ENCODE measurements at places on chromosomes 2 and 18.

DNA sequence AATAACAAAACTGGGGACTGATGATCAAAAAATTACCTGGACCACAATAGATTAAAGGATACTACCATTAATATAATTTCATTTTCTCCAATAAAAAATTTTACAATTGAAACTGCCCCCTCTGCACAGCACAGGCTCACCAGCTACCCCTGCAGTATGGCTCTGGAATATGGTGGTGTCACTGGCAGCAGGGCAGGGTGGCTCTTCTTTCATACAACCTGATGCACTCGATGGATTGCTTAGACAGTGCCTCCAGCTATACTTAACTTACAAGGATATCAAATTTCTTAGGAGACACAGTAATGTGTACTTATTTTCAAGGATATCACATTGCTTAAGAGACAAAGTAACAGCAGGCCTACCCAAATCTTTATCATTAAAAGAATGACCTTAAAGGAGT, 124.0 kb downstream of the PRELID3A start:
- DNase-seq = no peak

DNA sequence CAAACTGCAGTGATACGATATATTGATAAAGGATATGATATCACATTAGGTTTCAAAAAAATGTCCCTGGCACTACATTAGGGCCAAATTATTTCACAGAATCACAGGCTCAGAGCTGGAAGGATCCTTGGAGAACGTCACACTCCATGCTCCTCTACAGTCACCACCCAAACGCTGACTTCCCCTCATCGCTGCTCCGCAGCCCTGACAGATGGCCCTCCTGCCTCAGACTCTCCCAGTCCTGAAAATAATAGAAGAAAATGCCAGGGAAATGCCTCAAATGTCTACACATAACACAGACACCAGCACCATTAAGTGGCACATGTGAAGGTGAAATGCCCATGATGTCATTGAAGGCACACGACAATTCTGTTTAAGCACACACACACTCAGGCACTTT, 72.0 kb downstream of the ZNF521 start:
- DNase-seq = no peak

GRCh38 chr2:97963880-97964279, 31.9 kb downstream of the TMEM131 start:
- no peak for DNase-seq

GRCh38 chr2:24304631-24305030, 55.7 kb downstream of the ITSN2 start:
- DNase-seq = no peak

- DNase-seq = no peak
Observed at GRCh38 chr2:17748745-17749144, 4.9 kb downstream of the SMC6 start.

DNA sequence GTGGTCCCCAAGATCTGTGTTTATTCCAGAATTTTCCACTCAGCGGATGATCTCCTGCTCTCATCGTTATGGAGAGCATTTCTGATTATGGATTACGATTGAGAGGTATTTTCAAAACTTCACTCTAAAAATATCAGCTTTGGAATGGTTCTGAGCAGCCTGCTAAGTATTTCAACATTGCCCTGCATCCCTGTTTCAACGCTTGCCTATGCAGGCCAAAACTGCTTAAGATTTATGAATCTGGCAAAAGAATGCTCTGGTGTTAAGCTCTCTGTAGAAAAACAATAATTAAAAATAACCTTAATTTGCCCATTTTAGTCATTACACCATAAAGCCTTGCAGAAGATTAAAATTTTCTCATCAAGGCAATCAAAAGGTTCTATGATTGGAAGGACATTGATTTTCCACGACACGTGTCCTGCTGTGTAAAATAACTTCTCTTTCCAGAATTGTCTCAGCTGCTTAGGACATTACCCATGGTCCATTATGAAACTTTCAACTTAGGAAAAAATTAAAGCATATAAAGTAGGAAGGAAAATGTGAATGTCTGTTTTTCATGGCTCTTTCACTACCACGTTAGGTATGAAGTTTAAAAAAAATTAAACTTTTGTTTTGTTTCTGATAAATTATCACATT, 229.9 kb downstream of the ACKR3 start:
- no peak for DNase-seq

DNA sequence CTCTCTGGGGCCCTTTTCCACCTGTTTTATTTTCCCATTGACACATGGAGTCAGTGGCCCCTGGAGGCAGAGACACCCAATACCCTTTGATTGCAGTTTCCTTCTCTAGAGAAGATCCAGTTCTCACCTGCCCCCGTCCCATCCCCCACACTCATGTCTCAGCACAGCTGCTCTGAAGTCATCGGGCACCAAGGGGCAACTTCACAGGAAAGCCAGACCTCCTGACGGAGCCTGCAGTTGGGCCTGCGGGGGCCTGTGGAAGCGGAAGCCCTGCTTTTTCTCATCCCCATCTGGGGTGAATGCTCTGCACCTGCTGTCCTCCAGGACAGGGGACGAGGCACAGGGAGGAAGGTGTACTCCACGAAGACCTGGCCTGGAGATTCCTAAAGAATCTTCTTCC, 308.3 kb upstream of the EPAS1 start:
- DNase-seq = no peak

- DNase-seq = no peak
Observed at GRCh38 chr2:239593455-239593854, 192.6 kb upstream of the HDAC4 start.

- DNase-seq = no peak
Observed at GRCh38 chr2:188243381-188243780, 48.3 kb upstream of the GULP1 start.

DNA sequence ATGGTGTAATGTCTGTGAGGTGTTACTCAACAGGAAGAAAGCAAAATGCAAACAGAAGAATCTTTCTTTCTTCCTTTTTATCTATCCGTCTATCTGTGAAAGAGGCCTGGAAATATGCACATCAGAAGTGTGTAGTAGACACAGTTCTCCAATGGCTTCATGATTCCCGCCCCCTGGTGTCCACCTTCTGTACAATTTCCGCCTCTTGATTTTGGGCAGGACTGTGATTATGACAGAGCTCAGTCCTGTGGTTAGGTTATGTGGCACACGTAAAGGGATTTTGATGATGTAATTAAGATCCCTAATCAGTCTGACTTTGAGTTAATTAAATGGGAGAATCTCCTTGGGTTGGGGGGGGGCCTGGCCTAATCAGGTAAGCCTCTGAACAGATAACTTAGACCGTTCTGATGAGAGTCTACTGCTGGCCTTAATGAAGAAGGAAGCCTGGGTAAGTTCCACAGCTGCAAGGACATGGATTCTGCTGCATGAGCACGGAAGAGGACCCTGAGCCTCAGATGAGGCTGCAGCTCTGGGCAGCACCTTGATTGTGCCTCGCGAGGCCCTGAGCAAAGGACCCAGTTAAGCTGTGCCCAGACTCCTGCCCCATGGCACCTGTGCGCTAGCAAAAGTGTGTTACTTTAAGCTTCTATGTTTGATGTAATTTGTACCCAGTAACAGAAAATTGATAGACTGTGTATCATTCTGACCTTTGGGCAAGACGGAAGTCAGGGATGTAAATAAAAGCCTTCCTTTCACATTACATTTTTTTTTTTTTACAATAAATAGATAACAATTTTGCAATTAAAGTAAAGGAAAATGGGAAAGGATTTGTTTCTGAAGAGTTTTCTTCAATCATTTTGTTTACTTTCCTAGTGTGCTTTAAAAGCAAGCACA, 11.3 kb upstream of the KCNF1 start:
- no peak for DNase-seq

DNA sequence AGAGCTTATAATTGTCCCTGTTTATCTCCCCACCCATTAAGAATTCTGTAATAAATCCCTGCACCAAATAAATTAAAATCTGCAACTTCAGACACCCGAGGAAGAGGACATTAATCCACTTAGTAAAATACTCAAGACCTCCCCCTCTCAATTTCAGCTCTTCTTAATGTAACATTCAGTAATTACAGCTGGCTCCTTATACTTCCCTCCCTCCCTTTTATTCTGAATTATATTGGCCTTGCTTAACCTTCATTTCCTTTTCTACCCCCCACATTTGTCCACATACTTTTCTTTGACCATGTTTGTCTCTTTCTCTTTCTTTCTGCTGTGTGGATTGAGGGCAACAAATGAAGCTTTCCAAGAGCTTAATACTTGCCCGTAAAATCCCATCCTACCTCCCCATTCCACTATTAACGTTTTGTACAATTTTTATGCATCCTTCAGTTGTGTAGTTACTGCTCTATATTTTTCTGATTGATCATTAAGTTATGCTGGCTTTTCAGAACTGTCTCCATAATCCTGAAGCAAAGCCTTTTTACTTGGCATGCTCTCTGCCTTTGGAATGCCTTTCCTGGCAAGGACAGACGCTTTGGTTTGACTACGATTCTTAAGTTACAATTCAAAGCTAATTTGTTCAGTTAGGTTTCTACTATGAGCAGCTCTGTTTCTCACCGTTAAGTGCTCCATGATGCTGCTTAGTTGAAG, 580.1 kb downstream of the ZEB2 start:
- DNase-seq = no peak

- no peak for DNase-seq
Observed at GRCh38 chr2:188142636-188143295, 148.9 kb upstream of the GULP1 start.

- no peak for DNase-seq
Observed at GRCh38 chr18:13809531-13810255, 14.3 kb upstream of the MC5R start.

DNA sequence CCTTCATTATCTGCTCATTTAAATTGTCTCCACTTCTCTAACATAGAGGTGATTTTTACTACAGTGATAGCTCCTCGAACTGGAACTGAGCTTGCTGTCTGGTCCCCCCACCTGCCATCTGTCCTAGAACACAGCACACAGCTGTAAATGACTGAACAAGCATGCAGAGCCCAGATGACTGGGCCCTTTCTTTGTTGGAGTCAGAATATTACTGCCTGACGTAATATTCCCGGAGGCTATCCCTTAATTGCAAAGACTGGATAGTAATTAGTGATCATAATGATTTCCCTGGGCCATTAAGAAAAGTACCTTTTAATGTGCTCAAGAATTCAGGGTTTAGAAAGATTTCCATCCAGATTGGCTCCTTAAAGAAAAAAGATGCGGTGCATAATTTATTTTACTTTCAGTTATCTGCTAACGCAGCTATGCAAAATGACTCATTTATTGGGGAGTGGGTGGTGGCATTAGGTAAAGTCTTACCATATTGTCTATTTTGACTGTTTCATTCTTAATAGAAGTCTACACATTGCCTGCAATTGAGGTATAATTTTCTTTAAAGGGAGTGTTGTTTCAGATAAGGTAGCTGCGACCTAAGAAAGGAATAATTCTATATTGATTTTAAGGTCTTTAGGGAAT, 84.4 kb downstream of the MAP4K4 start:
- DNase-seq = no peak

DNA sequence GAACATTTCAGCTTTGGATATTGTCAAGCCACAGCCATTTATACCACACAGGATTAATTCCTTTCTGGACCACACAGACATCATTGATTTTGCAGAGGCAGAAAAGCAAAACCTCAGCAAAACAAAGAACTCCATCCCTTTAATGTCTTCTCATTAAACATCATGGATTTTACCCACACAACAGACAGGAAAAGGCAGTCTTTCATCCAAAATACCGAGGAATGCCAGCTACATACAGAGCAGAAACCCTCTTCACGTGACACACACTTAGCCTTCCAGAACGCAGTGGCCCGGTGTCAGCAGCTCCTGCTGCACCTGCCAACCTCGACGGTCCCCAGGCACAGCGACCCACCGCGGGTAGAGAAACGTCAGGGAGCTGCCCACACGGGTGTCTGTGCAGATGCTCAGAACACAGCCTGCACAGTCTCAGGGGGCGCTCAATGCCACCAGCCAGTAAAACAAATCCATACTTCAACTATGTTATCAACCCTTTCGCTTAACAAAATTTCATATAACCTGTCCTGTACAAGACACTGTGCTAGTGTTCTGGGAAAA, 304.5 kb downstream of the EIPR1 start:
- DNase-seq = no peak

DNA sequence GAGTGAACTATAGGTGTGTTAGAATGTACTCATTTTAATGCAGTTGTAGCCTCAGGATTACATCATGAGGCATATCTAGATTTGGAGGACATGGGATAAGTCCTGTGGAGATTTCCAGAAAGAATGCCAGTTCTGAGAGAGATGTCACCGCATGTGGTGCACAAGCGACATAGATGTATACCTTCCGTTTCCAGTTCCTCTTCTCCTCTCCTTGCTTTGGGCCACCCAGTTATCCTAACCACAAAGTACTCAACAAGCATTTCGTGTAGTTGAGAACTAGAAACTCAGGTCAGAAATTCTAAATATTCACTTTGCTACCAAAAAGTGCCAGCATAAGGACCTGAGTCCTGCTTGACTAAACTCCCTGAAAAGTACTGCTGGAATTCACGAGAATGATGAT, 66.5 kb downstream of the KCTD18 start:
- no peak for DNase-seq

- no peak for DNase-seq
Observed at GRCh38 chr2:233546101-233546500, 20.5 kb downstream of the USP40 start.

DNA sequence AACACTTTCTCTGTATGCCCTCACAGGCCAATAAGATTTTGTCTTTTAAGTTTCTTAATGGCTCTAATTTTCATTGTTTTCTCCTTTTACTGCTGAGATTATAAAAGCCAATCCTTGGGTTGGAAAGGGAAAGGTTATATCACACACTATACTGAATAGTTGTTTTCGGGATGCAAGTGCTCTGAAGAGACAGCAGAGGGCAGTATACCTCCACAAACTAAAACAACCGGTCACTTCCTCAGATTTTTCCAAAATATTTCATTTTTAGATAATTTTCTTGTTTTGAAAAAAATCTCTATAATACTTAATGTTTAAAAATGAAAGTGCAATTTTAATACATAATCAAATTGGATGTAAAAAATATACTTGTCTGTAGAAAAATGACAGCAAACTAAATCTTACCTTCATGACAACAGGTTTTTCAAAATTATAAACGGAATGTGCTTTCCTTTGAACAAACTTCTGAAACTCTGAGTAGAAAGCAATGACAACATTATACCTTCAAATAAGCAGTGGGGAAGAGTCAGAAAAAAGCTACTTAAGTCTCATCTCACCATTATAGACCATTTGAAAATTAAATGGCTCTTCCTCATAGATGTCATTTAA, 82.7 kb downstream of the ORC4 start:
- no peak for DNase-seq

DNA sequence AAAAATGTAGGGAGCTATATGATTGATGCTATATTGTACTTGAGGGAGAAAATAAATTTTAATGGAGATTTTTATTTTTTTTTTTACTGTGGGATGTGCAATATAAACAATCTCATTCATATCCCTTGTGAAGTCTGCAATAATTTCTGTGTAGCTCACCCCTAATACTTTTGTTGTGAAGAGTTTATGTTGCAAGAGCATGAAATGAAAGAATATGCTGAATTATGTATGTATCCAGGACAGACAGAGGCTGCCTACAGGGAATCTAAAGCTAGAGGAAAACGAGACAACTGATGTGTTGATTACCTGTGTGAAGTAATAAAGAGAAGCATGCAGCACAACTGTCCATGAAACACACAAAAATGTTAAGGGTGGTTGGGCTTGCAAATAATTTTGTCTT, 643.3 kb downstream of the DCDC2C start:
- DNase-seq = no peak

- DNase-seq = no peak
Observed at GRCh38 chr2:157053876-157054275, 203.6 kb upstream of the GALNT5 start.
